LHCN-M2 (cell line): ENCODE measurements at places on chromosomes 2 and 18.
A peak's percentile ranks its signal among the peaks of the same experiment; 100 is the strongest.

DNA sequence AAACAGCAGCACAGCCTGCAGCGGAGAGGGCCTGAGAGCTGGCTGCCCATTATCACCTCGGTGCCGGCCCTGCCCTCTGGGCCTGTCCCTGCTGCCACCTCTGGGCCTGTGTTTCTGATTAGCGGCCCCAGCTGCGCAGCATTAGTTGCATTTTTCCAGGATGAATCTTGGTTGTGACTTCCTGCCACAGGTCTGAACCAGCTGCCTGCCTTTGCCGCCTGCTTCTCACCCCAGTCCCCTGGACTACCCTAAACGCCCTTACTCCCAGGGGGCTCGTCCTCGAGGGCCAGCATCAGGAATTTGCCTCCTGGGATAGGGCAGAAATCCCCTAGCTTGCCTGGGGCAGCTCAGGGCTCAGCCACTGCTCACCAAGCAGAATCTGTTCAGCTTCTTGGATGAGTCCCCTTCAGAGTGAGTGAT, 342.8 kb downstream of the DYSF start:
- peak; percentile 89 for DNase-seq

- DNase-seq = no peak
These were observed 25.2 kb downstream of the RTN4 start for GRCh38 chr2:55025082-55025481.

DNA sequence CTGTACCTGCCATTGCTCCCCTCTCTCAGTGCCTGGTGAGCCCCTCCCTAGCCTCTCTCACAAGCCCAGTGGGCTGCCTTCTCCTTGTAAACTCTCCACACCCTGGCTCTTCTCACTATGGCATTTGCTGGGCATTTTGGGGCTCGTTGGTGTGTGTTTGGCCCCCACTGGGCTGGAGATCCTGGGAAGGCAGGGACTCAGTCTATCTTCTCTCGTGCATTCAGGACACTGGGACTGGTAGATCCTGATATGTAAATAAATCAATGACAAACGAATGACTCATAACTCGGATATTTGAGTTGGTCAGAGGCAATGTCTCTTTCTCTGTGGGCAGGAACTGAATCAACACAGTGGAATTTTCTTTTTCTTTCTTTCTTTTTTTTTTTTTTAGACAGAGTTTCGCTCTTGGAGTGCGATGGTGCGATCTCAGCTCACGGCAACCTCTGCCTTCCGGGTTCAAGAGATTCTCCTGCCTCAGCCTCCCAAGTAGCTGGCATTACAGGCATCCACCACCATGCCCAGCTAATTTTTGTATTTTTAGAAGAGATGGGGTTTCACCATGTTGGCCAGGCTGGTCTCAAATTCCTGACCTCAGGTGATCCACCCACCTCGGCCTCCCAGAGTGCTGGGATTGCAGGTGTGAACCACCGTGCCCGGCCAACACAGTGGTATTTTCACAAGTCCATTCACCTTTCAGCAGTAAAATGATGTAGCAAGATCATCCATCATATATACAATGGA, 144.6 kb upstream of the SPRED2 start:
- peak; percentile 95 for DNase-seq

GRCh38 chr2:151422917-151423439, 13.3 kb downstream of the RIF1 start:
- DNase-seq = no peak

- no peak for DNase-seq
These were observed 64.8 kb upstream of the PID1 start for GRCh38 chr2:229335877-229336346.

GRCh38 chr18:4232656-4233055, 222.5 kb downstream of the DLGAP1 start:
- DNase-seq = no peak

GRCh38 chr2:197294260-197294659, 16.3 kb downstream of the ANKRD44 start:
- no peak for DNase-seq

DNA sequence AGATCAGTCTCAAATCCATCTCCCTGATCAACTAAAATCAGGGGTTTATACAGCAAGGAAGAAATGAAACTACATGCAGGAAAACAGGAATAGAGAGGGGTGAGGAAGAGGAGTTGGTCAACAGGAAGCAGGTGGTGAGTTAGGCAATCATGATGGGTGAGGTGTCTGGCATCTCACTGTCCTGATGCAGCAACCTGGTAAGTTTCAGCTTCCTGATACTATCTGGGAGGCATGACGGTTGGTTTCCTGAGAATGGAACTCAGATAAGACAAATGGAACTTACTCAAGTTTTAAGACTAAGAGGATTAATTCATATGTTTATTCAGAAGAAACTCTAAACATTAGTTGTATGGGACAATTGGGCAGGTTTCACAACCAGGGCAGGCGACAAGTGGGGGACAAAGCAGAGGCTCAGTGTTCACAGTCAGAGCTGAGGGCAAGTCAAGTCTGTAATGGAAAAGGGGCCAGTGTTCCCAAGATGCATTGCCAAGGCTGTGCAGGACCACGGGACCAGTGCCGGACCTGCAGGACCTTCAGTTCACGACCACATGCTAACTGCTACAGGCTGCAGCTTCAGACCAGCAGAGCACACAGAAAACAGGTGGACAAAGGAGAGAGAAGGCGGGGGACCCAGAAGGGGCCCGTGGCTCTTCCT, 17.7 kb upstream of the GALM start:
- DNase-seq = no peak

DNA sequence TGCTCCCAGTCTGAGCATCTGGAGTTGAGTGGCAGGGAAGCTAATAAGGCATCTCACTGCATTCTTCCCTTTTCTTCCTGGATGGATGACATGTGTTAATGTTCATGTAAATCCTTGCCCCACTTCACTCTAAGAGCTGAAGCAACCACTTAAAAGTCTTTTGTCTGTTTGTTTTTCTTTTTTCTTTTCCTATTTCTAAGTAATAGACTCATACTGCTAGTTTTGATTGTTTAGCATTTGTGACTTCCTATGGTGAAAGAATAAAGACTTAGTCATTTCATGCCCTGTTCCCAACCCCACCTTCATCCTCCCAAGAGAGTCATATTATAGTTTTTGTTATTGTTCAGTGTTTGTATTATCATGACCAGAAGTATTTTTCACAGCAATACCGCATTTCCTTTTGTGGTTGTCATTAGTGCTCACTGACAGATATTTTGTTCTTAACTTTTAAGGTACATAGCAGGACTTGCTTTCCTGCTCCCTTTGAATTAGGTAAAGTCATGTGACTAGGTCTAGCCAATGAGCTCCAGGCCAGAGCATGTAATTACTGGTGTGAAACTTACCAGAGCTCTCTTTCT, 18.1 kb upstream of the SPP2 start:
- DNase-seq = peak; percentile 96

GRCh38 chr2:112698834-112699515, 21.8 kb upstream of the NT5DC4 start:
- no peak for DNase-seq

DNA sequence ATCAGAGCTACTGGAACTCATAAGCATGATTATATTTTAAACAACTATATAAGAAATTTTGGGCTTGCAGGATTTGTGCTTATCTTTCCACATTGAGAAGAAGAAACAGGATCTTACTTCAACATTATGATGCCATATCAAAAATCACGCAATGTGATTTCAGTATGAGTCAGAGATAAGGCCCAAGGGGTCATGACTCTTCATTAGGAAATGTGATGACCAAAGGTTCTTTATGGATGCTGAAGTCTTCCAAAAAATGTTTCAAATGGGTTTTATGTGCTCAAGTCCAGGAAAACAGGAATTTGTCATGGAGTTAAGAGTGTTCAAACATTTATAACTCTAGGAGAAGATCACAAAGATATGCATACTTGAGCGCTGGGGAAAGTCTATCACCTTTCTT, 7.8 kb upstream of the SERPINB2 start:
- DNase-seq = peak; percentile 41
